HFF-Myc (cell line): ENCODE measurements at places on chromosomes 3 and 15.

GRCh38 chr3:114310695-114311094 is 16.9 kb downstream of the TIGIT start:
- no peak for DNase-seq

GRCh38 chr3:17151598-17152373 is 267.0 kb downstream of the PLCL2 start:
- no peak for DNase-seq

- peak; percentile 47 for DNase-seq
Measured at GRCh38 chr3:174949523-174949922, 90.4 kb downstream of the NAALADL2 start.

GRCh38 chr15:59622289-59622688 is 10.7 kb downstream of the GCNT3 start:
- peak; percentile 15 for DNase-seq

DNA sequence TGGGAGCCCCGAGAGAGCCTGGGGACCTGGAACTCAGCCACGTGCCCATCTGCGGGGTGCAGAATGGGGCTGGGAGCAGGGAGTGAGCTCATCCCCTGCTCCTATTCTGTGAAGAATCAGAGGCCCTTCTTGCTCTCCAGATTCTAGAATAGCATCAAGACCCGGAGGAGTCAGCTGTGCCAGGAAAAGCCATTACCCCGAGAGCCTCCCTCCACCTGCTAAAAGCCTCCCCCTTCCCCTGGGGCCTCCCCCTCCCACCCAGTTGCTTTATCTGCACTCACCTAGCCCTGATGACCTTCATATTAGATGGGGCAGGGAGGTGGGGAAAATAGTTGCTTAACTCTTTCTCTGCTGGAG is 23.1 kb downstream of the CCDC33 start:
- no peak for DNase-seq

GRCh38 chr15:39828374-39828931 is 45.8 kb upstream of the FSIP1 start:
- DNase-seq = no peak
